Activated T-helper 9 cell treated with anti-CD3 and anti-CD28 coated beads, Interleukin-2, amount 50 U/mL, for 16 hours (primary cell): ENCODE measurements at places on chromosomes 4 and X.

DNA sequence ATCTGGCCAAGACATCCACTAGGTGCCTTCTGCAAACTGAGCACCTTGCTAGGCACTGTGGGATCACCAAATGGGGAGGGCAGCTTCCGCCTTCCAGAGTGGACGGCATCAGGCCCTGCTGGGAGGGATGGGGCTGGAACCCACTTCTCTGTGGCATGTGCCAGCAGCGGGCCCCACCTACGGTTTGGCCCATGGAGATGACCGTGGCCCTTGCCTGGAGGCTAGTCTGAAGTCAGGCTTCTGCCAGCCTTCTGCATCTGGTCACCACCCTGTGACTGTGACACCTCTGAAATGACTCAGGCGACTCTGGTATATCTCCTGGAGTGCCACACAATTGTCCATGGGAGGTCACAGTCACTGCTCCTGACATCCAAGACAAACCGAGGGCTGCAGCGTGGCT, 7.2 kb downstream of the SSR4 start:
- no peak for DNase-seq

DNA sequence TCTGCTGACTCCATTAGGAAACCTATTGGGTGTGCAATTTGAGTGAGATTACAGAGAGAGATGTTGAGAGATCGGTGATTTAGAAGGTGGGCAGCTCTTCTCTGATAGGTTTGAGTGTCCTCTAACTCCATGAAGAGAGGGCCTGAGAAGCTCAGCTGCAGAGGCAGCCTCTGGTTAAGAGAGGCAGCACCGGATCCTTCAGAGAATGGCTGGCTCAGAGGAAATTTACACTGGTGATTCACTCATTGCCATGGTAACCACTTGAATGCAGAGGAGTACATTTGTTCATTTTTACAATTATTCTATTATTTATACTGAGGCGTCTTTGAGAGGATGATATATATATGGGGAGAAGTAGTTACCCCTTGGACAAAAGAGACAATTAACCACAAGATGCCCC, 171.7 kb downstream of the PDGFRA start:
- DNase-seq, result no peak

- DNase-seq, result no peak
These were observed 163.6 kb downstream of the CBR4 start for GRCh38 chr4:168846414-168846813.

DNA sequence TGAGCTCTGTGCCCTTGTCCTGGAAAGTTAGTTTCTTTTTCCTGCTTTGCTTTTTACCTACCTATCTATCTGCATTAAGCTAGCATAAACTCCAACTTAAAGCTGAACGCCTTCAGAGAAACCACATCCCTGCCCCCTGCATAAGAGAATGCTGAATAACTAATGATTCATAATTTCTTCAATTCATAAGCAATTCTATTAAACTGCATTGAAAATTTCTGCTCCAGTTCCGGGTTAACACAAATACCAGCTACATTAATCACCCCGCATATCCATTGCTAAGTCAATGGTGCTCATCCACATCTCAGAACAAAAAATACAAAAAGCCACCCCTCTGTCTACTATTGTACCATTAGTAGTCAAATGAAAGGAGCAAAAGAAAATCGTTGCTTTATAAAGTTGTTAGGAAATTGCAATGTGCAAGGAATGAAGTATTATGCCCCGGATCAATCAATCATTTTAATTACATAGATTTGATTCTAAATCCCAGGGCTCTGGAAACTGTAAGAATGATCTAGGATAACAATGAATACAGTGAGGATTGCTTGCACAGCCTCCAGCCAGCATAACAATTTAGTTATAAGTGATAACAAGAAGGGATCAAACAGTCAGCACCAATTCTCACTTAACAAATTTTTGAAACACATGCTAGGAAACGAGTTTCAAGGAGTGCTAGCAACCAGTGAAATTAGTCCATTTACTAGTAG, 106.8 kb downstream of the ELOVL6 start:
- DNase-seq, result no peak

DNA sequence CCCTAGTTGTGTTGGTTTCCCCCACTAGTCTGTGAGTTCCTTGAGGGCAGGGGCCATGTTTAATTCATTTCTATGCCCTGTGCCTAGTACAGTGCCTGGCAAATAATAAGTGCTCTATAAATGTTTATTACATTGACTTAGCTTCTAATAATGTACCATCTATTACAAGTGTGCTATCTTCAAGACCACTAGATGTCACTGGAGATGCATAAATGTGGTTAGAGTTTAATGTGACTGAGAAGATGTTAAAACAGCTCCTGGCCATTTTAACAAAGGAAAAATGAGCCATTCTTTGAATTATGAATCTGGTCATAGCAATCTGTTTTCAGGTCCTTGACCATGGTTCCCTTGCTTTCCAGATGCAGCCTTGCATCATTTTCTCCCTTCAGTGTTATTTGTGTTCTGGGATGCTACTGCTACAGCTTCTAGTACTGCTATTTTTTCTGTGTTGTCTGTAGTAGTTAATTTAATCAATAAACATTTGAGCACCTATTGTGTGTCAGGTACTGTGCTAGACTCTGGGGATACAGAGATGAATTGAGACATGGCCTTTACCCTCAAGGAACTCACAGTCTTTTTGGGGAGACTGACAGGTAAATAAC, 43.2 kb downstream of the SLC9A6 start:
- no peak for DNase-seq

DNA sequence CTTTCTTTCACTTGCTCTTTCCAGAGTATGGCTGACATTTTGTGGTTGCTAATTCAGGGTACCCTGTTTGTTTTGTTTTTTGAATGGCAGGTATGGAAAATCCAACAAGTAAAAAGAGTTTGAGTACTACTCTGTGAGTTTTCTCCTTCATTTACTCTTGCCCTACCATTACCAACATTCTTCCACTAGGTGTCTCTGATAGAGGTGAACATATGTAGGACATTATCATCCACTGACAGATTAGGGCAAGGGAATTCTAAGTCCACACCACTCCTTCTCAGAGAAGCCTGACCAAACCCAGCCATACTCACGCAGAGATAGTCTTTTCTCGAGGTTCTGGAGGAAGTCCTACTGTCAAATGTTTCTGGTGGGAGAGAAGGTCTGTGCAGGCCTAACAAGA, 36.7 kb upstream of the HDAC8 start:
- no peak for DNase-seq

DNA sequence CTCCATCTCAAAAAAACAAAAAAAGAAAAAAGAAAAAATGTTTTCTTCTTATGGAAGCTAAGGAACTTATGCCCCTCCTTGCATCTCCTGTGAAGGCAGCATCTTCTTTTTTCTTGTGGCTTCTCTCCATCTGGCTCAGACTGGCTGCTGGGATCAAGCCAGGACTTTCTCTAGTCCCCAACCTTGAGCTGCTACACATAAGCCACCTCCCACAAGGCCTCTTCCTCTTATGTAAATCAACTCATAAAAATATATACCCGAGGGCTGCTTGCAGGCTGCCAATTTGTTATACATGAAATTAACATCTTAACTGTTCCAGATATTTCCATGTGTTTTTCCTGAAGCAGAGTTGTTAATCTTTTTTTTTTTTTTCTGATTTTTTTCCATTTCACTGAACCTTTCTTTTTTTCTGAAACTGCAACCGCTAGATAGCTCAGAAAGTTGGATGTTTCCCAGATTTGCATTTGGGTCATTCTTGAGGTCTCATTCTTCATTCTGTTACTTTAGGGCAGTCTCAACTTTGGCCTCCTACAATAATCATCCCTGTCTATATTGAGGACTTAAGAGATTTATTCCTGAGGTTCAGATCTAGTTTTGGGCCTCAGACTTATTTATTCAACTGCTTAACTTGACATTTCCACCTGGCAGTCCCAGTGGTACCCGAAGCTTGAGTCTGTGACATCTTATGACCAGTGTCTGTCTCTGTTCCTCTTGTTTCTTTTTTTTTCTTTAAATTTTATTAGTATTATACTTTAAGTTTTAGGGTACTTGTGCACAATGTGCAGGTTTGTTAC, 10.3 kb downstream of the SNX25 start:
- no peak for DNase-seq

GRCh38 chr4:149886786-149887490, 71.3 kb upstream of the IQCM start:
- no peak for DNase-seq

- DNase-seq, result no peak
These were observed 34.4 kb downstream of the NFKB1 start for GRCh38 chr4:102535398-102536082.

DNA sequence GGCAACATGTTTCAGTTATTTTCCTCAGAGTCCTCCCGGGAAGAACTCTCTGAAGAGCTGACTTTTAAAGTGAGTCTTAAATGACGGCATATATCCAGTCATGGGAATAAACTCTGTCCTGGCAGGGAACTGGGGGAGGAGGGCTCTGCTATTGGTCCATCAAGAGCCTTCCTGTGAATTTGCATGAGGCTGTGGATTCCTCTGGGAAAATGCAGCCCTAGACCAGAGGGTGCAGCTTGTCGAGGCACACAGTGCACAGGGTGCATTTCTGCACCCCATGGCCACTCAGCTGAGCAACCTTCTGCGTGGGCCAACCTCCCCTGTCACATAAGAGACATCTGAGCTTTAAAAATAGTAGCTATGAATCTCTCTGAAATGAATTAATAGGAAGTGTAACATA, 360.0 kb downstream of the GALNTL6 start:
- no peak for DNase-seq

DNA sequence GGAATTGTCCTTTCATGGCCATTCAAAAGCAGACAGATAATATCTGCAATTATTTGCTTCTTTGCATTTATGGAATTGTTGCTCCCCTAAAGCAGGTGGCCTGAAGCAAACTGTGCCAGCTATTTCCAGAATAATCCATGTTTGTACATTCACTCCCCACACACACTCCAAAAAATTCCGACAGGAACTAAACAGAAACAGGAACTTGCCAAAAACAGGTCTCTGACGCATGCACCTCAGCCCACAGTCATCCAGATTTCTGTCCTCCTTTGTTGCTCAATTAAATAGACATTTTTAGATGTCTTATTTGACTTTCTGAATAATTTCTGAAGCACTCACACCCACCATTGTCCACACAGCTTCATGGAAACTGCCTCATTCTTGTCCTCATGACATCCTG, 71.5 kb upstream of the EDNRA start:
- no peak for DNase-seq

DNA sequence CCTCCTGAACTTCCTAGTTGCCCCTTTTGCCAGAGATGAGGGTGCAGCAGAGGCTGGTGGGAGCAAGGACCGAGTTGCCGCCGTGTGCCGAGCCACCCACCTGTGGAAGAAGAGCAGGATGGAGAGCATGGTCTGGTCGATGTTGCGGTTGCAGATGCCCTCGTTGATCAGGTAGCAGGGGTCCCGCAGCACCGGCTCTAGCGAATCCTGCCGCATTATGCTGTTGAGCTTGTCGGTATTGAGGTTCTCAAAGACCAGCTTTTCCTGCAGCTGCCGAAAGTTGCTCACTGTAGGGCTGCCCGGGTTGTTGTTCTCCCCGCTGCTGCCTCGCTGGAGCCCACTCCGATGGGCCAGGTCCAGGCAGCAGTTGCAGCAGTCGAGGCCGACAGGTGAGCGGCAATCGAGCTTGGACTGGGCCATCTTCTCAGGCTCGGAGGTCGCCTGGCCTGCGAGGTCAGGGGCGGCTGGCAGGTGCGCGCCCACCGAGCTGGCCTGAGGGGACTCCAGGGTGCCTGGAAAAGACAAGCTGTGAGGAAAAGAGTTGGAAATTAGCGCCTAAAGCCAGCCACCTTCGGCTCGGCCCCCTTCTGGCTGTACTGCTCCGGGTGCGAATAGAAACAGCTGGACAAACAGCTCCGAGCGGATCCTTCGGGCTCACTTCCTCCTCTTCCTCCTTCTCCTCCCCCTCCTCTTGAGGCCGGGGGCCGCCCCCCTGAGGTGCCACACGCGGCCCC, 420 bp downstream of the TSC22D3 start:
- DNase-seq, result no peak

GRCh38 chr4:182286035-182286434, 42.8 kb downstream of the TENM3 start:
- no peak for DNase-seq

DNA sequence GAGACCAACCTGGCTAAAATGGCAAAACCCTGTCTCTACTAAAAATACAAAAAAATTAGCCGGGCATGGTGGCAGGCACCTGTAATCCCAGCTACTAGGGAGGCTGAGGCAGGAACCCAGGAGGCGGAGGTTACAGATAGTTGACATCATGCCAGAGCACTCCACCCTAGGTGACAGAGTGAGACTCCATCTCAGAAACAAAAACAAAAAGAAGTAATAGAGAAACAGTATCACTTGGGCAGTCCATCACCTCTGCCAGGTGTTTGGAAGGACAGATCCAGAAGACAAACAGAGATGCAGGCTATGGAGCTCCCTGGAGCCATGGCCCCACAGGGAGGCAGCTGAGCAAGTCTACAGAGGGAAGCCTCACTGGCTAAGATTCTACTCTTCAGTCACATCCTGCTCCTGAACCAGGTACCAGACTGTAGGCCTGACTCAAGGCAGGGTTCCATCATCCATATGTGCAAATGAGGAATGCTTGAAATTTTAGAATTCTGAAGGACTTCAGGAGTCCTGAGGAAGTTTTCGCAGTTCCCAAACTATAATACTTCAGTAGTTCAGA, 81.4 kb upstream of the CPEB2 start:
- no peak for DNase-seq

DNA sequence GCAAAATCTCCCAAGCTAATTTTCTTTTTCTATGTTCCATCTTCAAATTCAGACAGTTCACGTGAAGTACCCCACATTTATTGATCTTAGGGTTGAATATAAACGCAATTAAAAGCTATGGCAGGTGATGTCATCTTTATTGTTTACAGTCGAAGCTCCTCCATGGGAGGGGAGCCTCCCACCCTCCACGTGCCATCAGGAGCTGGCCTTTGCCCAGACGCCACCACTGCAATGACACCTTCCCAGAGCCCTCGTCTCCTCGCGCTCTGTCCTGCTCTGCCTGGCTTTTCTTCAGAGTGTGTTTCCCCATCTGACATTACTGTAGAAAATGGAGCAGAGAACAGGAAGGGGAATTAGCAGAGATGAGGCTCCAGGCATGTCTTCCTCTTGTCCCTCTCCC, 18.8 kb upstream of the CYP4V2 start:
- no peak for DNase-seq

- DNase-seq, result no peak
These were observed 139.9 kb downstream of the NPNT start for GRCh38 chr4:106035204-106035603.

- DNase-seq, result no peak
These were observed 99.1 kb upstream of the FAM47C start for GRCh38 chrX:36908801-36909675.

GRCh38 chr4:85019411-85019810, 52.9 kb upstream of the WDFY3 start:
- DNase-seq, result no peak

GRCh38 chr4:107640197-107640596, 79.8 kb downstream of the PAPSS1 start:
- DNase-seq, result no peak
